CD4-positive, CD25-positive, alpha-beta regulatory T cell (primary cell): ENCODE measurements at places on chromosomes 12 and 14. TPM values are rescaled to one million over a fixed set of nuclear protein-coding genes. Genes with fewer than 3 reads are reported as not detected.

DNA sequence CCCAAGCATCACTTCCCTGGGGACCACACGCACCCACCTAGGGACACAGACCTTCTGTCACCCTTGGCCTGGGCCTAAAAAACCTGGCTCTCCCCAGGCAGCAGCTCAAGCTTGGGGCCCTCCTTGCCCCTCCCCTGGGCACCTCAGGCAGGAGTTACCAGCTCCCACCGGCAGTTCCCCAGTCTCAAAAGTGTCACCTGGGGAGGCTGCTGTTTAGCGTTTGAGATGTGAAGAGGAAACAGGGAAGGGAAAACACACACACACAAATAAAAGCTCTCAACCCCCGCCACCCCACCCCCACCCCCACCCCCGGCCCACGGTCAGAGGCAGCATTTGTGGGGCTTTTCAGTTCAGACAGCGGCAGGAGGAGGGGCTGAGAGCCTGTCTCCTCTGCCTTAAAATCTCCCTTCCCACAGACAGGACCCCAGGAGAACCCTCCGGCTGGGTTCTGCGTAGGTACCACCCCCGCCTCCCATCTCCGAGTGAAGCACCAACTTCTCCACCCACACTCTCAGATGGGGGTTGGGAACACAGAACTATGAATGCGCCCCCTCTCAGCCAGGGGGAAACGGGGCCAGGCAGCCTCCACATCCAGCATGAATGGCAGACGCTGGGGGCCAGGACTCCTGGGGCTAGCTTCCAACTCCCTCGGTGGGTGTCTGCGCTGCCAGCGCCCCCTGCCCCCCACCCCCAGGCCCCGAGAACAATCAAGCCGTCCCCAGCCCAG, 3.0 kb downstream of the NCOR2 start:
- H3K27me3 ChIP-seq, result no peaks in the 10 kb centered on the region
- H3K4me1 ChIP-seq, result peaks cover 25% of the 10 kb centered on the region
- H3K27ac ChIP-seq, result no peak overlapping the region

DNA sequence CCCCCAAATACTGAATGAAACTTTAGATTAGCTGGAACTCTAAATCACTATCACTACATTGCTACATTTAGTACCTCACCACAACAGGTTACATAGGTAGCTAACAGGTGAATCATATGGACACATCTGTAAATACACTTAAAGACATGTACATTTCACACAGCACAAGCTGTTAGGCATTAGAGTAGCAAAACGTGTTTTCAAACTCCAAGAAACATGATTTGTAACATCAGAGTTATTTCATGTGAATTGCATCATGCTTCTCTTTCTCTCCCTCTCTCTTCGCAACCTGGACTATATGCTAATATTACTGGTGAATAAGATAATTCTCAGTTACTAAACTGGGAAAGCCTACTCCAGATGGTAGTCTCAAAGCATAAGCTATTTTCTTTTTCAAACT, 4.3 kb downstream of the SEL1L start:
- no peaks in the 10 kb centered on the region for H3K27me3 ChIP-seq
- no peak overlapping the region for H3K27ac ChIP-seq
- H3K36me3 ChIP-seq, result peaks cover 27% of the 10 kb centered on the region

VRK1 gene
- 30.1 TPM for total RNA-seq

DNA sequence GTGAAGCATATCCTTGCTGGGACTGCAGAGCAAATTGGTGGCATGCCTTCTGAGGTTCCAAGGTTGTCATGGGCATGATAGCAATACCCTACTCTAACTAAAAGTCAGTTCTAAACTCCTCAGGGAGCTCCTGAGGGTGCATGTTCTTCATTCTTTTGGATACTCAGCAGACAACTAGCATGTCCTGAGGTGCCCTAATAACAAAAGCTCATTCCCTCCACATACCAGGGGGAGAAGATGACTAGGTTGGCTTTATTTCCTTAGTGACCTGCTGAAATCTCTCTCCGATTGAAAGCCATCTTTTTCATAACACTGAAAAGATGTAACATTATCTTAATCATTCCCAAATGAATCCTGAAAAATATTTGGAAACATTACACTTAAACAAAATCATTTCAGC, 188.7 kb upstream of the IGF1 start:
- H3K27ac ChIP-seq, result no peak overlapping the region
- DNase-seq, result no peak
- no peak overlapping the region for H3K4me3 ChIP-seq
- H3K4me1 ChIP-seq, result no peaks in the 10 kb centered on the region
- no peaks in the 10 kb centered on the region for H3K36me3 ChIP-seq

CLMN gene
- 0.17 TPM for total RNA-seq

RTN1 gene
- total RNA-seq, result 0.42 TPM

DNA sequence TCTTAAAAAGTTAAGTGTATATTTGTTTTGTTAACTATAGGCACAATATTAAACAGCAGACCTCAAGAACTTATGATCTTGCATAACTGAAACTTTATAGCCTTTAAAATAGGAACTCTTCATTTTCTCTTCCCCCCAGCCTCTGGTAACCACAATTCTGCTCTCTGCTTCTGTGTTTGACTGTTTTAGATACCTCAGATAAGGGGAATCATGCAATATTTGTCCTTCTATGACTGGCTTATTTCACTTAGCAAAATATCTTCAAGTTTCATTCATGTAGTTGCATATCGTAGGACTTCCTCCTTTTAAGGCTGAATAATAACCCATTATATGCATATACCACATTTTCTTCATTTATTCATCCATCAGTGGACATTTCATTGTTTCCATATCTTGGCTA, 131.3 kb downstream of the PTPRO start:
- no peak overlapping the region for H3K4me3 ChIP-seq
- no peaks in the 10 kb centered on the region for H3K4me1 ChIP-seq
- H3K36me3 ChIP-seq, result no peaks in the 10 kb centered on the region
- H3K27ac ChIP-seq, result no peak overlapping the region
- no peaks in the 10 kb centered on the region for H3K27me3 ChIP-seq
